ENCODE measurements at places on chromosomes 5 and 9.

- no peak for DNase-seq
These were observed 12.2 kb downstream of the CEP72 start for GRCh38 chr5:624118-624950.

DNA sequence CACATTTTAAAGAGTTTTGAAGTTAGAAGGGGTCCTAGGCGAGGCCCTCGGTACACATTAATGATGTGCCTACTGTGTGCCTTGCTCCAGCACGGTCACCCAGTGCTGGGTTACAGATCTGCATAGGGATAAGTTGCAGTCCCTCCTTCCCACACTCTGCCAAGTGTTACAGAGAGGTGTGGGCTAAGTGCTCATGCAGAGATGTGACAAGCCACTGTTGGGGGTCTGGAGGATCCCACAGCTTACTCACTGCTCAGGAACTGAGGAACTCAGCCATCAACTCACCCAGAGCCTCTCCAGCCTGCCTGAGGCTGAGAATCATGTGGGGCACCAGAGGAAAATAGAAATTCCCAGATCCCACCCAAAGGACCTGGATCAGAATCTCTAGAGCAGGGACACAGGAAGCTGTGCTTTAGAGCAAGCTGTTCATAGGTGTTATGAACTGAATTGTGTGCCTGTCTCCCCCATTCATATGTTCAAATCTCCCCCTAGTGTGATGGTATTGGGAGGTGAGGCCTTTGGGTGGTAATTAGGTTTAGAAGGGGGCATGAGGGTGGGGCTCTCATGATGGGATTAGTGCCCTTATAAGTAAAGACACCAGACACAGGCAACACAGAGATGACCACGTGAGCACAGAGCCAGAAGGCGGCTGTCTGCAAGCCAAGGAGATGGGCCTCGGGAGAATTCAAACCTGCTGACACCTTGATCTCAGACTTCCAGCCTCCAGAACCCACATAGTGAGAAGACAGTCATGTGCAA, 164.1 kb downstream of the HSD17B3 start:
- no peak for DNase-seq

DNA sequence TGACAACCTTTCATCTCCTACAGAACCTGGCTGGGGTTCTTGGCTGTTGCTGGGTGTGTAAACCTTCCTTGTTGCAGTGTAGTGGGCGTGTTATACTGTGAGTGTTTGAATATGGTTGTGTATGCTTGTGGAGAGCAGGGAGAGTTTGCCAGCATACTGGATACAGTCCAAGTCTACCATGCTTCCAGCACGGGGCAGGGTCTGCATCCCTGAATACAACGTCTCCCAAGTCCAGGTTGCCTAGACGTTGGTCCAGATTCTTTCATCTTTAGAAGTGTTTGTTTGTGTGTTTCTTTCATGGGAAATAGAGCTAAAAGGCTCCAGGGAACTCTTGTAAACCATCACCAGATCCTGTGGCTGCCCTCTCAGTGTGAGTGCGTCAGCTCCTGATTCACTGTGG, 46.4 kb downstream of the SYK start:
- DNase-seq, result no peak

DNA sequence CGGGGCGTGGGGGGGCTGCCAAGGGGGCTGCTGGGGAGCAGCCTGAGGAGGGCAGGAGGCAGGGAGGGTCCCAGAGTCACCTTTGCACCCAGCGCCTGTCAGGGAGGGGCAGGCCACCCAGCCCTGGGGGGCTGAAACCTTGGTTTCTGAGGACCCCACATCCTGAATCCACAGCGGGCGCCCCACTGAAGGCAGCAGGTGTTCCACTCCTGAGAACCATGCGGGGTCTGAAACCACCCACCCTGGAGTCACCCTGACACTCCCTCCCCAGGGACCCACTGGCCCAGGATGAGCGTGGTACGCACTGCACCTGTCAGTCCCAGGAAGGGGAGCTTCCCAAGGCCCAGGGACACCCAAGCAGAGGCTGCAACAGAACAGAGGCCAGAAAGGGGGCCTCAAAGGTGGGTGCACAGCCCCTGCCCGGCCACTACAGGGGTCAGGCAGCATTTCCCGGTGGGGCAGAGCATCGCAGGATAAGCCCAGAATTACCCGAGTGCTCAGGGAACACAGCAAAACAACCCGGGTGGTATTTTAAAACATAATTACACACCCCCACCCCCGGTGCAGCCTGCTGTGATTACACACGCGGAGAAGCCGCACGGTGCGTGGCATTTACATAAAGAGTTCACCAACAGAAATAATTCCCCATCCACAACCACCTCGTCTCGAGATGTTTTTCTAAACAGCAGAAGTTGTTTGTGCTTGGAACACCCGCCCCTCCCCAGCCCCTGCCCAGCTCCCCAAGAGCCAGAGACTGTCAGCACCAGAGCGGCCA, 57.3 kb upstream of the UBAC1 start:
- DNase-seq, result no peak

- DNase-seq, result no peak
These were observed 56.4 kb upstream of the OR2K2 start for GRCh38 chr9:111386386-111386785.

DNA sequence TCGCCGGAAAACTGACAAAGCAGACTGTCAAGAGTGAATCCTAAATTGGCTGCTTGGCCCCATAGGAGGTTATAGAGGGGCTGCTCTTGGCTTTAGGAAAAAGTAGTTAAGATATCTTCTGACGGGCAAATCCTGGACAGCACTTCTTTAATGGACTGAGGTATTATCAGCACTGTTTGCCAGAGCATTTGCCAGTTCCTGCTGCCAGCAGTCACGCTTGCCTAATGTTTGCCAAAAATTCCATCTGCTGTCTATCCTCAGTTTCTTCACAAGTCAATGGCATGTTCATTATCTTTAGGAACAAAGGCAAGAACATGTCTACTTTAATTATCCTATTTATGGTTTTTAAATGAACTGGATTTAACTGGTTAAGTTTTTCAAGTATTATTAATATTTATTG, 25.8 kb upstream of the SREK1 start:
- no peak for DNase-seq

DNA sequence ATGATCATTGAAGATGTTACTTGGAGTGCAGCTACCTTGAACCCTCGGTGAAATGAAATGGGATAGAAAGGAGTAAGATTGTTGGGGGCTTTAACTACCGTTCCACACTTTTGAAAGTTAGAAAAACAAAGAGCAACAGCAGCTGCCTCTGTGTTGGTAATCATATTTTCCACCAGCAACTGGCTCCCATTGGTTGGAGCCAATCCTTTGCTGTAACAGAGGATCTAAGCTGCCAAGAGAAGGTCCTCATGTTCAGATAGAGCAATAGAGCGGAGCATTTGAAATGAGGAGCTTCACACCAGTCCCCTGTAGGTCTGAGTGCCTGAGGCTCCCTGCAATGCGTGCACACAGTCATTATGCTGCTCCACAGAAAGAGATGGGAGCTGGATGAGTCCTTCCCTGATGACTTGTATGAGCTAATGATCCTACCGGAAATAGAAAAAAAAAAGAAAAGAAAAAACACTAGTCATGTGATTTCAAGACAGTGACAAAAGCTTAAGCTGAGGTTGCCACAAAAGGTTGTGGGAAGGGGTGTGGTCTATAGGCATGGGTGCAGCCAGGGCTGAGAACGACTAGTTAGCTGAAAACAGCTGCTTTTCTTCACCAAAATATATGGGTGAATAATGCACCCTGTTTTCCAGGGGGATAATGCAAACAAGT, 300.7 kb downstream of the MLLT3 start:
- DNase-seq, result no peak

- no peak for DNase-seq
These were observed 10.0 kb downstream of the CEMIP2 start for GRCh38 chr9:71758277-71758676.

- no peak for DNase-seq
These were observed 258.7 kb downstream of the TRIM32 start for GRCh38 chr9:116945817-116946216.

DNA sequence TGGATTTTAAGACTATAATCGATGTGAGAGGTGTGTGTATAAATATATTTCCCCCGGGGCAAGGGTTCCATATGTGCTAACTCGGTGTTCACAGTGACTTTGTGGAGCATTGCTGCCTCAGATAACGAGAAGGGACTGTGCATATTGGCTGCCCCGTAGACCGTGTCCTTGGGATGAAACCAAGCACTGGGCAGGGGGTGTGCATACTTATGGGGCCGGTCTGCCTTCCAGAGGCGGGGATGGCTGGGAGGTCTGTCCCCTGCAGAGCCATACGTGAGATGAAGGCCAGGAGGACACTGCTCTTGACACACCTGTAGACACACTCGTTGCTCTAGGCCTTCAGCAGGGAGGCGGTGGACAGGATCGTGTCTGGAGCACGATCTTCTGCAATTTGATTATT, 56.0 kb upstream of the ZNF354A start:
- DNase-seq, result no peak

DNA sequence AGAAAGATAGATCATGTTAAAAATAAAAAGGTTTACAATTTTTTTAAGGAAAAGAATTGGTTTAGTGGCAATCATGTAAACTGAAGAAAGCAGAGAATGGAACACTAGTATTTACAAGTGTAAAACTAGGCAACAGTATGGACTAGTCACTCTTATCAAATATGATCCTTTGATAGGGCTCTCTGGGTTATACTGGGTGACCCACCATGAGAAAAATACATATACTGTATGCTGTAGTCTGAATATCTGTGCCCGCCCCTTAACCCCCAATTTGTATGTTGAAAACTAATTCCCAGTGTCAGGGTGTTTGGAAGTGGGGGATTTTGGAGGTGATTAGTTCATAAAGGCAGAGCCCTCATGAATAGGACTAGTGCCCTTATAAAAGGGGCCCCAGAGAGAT, 236.8 kb upstream of the TARS1 start:
- DNase-seq, result no peak

- no peak for DNase-seq
These were observed 207.5 kb downstream of the CHSY3 start for GRCh38 chr5:130111746-130112145.

GRCh38 chr5:175464942-175465233, 13.5 kb upstream of the SFXN1 start:
- no peak for DNase-seq

- DNase-seq, result no peak
These were observed 13.2 kb downstream of the ST8SIA4 start for GRCh38 chr5:100889896-100890295.

DNA sequence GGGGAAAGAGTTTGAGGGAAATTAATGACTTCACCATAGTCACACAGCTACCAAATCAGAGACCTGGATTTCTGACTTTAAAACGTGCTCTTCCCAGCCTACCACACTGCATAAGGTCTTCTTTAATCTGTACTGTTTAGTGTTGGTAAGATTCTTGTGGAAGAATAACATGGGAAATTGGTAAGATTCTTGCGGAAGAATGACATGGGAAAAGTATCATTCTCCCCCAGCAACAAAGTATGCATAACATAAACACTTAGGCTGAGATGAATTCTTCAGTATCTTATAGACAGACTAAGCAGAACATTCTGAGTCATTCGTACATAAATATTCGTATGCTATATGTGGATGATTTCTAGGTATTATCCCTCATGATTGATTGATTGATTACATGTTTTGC, 170.4 kb downstream of the FOCAD start:
- no peak for DNase-seq

DNA sequence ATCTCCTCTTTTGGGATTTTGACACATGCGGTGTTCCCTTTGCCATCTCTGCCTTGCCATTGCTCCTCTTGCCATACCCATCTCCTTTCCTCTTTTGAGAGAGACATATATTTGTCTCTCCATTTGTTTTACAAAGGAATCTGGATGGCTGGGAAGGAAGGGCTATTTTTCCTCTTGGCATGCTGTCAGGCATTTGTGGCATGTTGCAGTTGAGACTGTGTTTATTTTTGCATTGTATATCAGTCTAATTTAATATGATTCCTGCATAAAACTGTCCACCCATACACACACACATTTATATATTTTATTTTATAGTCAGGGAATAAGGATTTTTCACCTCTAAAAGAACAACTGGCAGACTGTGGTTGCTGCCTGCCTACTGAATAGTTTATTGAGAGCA, 1105.8 kb upstream of the SEMA6A start:
- DNase-seq, result no peak

GRCh38 chr5:172496671-172497371, 42.5 kb upstream of the SH3PXD2B start:
- peak; percentile 22 for DNase-seq

DNA sequence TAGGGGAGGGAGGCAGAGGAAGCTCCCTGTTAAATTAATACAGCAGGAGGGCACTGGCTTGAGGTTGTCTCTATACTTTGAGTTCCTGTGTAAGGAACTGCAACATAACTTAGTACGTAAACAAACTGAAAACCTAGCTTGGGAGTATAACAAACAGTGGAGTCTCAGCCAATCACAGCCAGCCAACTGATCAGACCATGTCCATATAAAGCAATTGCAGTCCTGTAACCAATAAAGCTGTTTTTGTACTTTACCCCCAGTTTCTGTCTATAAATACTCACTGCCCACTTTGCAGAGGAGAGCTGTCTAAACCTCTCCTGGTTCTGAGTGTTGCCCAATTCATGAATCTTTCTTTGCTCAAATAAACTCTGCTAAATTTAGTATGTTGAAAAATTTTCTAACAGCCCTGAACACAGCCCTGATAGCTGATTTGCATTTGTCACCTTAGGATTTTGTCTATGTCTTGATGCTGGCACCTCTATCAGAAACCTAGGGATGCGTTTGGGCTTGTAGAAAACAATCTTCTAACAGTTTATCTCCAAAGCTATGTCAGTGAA, 39.9 kb downstream of the GDNF start:
- DNase-seq, result no peak

GRCh38 chr5:171226864-171227263, 82.2 kb upstream of the TLX3 start:
- no peak for DNase-seq

- DNase-seq, result no peak
These were observed 71.8 kb upstream of the NFIL3 start for GRCh38 chr9:91495450-91495849.

- DNase-seq, result no peak
These were observed 259.0 kb downstream of the GADD45G start for GRCh38 chr9:89863837-89864236.

GRCh38 chr5:7250004-7250403, 145.9 kb upstream of the ADCY2 start:
- no peak for DNase-seq

DNA sequence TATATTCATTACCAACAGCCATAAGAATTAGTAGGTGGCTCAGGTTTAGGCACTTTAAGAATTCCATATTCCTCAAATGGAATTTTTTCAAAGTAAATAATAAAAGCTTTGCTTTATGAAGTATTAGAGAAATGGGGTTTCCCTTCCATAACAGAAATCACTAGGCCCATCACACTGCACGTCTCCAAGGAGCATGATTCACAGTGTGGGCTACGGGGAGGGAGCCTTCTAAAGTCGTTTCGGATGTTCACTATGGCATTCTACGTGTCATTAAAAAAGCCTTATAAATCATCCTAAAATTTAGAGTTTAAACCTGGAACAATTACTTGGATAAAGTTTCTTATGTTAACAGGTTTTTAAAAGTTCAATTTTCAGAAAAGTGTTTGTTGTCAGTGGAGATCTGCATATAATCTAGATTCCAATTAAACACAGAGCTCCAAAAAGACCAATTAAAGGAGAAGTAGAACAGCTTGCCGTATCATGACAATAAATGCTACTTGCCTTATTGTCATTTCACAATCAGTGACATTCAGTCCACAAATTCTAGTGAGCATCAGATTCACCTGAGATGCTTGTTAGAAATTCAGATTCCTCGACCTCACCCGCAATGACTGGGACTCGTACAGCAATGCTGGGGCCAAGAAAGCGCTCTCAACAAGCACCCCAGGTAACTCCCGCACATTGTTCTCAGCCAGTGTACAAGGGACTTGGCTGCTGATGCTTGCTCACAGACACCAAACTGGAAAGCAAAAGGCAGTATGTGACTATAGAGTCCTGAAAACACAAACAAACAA, 115.7 kb downstream of the NFIB start:
- no peak for DNase-seq

GRCh38 chr9:74500584-74500924, 3.4 kb downstream of the RORB start:
- no peak for DNase-seq

Data from stimulated activated effector memory CD8-positive, alpha-beta T cell treated with anti-CD3 and anti-CD28 coated beads, Interleukin-12 subunit alpha, Interleukin-12 subunit beta, amount 100 ng/mL, for 72 hours (primary cell).